Activated CD4-positive, alpha-beta T cell treated with anti-CD3 and anti-CD28 coated beads, Interleukin-2, amount 10 ng/mL, durations not matched to agents 7 days and 5 days (primary cell): ENCODE measurements at places on chromosomes 3 and 15. TPM values are rescaled to one million over a fixed set of nuclear protein-coding genes. Genes with fewer than 3 reads are reported as not detected.

The CPN2 gene
- not detected for total RNA-seq

The ACVR2B gene
- 6.6 TPM for total RNA-seq

The CADPS gene
- not detected for total RNA-seq

The TTC21A gene
- 3.8 TPM for total RNA-seq

The GOLGA8M gene
- 1.7 TPM for total RNA-seq

The PDZRN3 gene
- not detected for total RNA-seq

The CLSTN2 gene
- total RNA-seq, result not detected

The MEIS2 gene
- total RNA-seq, result not detected
